ENCODE measurements at places on chromosomes 3 and 15. TPM values are rescaled to one million over a fixed set of nuclear protein-coding genes. Genes with fewer than 3 reads are reported as not detected.

PPP1R14D gene
- total RNA-seq = not detected

SETD5 gene
- total RNA-seq = 140 TPM

DNA sequence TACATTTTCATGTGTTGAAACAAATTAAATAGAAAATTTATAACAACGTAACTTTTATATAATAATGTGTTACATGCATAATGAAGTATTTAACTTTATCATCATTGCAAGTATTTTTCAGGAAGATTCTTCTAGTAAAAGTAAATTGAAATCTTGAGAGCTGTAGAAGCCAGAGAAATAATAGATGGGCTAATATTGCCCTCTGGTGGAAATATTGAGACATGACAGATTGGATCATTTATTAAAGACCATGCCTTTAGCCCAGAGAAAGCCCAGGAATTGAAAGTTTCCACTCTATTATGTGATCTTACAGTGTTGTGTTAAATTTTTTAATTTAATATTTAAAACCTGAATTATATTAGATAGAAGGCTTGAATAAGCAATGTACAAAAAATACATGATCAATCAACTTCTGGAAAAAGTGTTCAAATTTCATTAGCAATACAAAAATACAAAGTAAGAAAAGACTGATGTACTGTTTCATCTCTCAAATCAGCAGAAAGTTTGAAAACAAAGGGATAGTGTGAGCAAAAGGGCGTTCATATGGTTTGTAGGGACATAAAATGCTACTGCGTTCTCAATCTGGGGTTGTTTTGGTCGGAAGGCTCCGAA, 52.7 kb upstream of the SPTSSB start:
- no peak for DNase-seq

- DNase-seq = no peak
Observed at GRCh38 chr3:152127058-152127457, 141.7 kb upstream of the MBNL1 start.

- DNase-seq = no peak
Observed at GRCh38 chr3:194718079-194718478, 32.4 kb downstream of the FAM43A start.

All from activated T-helper 1 cell treated with anti-CD3 and anti-CD28 coated beads, Interleukin-12 subunit alpha, Interleukin-12 subunit beta, Interleukin-2, Interleukin-4 antibody, amounts not matched to agents 30 ng/mL and 10 ng/mL and 1 ng/mL, durations not matched to agents 14 hours and 24 hours and 36 hours (primary cell).